Activated CD8-positive, alpha-beta memory T cell treated with anti-CD3 and anti-CD28 coated beads for 4 hours (primary cell): ENCODE measurements at places on chromosomes 7 and 10.

GRCh38 chr7:132061937-132062336 is 505.5 kb upstream of the PODXL start:
- no peak for DNase-seq

GRCh38 chr10:32207544-32207943 is 139.4 kb downstream of the EPC1 start:
- DNase-seq = peak; percentile 22

- no peak for DNase-seq
These were observed 248.9 kb downstream of the ELFN1 start for GRCh38 chr7:1918881-1919525.

DNA sequence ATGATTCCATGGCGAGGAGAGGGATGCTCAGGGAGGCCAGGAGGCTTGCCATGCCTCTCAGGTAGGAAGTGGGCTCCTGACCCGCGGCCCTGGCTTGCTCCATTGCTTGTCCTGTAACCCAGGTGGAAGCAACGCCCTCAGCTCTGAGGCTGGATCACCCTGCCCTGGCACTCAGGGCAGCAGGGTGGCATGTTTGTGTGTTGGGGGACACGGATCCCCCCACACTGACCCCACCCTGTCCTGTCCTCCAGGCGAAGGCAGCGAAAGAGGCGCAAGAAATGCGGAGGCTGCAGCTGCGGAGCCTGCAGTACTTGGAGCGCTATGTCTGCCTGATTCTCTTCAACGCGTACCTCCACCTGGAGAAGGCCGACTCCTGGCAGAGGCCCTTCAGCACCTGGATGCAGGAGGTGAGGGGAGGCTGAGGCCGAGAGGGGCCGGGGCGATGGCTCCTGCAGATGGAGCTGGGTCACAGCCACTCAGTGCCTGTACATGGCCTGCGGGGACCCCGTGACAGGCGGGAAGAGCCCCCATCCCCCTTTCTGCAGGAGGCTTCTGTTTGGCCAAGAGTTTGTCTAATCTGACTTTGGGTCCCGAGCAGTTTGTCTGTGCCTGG is 38.3 kb downstream of the PRF1 start:
- DNase-seq = no peak

- no peak for DNase-seq
These were observed 18.9 kb upstream of the TMEM273 start for GRCh38 chr10:49207113-49207512.

- DNase-seq = no peak
These were observed 313.5 kb downstream of the WDR37 start for GRCh38 chr10:1369665-1370064.

GRCh38 chr7:1700086-1700485 is 30.0 kb downstream of the ELFN1 start:
- no peak for DNase-seq
